Muscle of back (tissue), 13 donors: ENCODE measurements at places on chromosomes 12 and 14.

- DNase-seq = no peak
These were observed 77.8 kb upstream of the MAX start for GRCh38 chr14:65179918-65180724.

- DNase-seq = no peak
These were observed 83.9 kb upstream of the NTF3 start for GRCh38 chr12:5348057-5348456.

GRCh38 chr12:546920-547845 lies 87.4 kb downstream of the B4GALNT3 start:
- peak; percentile 38 for DNase-seq

GRCh38 chr12:12577786-12578185 lies 15.1 kb upstream of the DUSP16 start:
- no peak for DNase-seq

DNA sequence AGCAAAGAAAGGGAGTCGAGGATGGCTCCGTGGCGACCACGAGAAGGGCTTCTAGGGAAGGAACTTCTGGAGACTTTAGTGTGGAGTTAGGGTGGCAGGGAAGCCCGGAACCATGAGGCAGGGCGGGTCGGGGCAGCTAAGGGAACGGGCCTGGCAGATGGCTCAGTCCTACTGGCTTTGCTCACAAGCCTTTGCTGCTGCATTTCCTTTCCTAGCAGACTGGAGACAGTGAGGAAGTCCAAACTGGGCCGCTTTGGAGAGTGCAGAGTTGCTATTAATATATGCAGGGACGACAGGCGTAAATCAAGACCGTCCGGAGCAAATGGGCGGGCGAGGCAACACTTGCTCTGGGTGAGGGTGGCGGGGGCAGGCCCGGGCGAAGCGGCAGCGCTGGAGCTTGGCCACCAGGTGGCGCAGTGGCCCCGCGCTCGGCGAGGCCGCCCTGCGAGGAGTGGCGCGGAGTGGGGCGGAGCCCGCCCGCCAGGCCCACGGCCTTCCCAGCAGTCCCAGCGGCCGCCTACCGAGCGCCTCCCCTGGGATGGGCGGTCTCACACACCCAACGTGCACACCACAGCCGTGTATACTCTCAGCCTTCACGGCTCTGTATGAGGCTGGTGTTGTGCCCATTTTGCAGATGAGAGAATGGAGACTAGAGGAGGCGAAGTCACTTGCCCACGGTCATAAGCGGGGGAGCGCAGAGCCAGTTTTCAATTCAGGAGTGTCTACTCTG lies 24.4 kb upstream of the LRTM2 start:
- DNase-seq = peak; percentile 95

GRCh38 chr14:59207506-59207933 lies 19.1 kb downstream of the DAAM1 start:
- DNase-seq = no peak

- no peak for DNase-seq
These were observed 23.5 kb downstream of the YEATS4 start for GRCh38 chr12:69383074-69383473.
